GM20000 (cell line): ENCODE measurements at places on chromosomes 5 and 9.

GRCh38 chr9:94178927-94179326, 80.2 kb upstream of the ZNF169 start:
- peak; percentile 63 for DNase-seq

DNA sequence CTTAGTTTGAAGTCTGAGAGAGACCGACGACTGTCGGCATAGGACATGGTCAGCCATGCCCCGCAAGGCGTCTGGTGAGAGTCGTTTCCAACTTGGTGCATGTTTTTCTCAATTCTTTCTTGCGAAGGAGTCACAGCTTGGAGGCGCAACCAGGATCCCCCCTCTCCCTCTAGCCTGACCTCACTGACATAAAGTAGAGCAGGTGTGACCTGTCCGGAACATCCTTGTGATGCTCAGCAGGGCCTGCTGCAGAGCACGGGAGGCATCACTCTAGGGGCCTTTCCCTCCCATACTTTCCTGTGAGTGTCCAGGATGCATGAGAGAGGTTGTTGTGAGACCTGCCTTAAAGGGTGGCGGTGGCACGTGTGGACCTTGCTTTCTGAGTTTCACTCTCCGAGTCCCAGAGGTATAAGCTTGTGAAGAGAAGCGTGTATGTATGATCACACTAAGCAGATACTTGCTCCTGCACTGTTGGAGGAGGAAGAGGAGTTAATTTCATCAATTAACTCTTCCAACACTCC, 5.0 kb downstream of the TENT4A start:
- DNase-seq = no peak

DNA sequence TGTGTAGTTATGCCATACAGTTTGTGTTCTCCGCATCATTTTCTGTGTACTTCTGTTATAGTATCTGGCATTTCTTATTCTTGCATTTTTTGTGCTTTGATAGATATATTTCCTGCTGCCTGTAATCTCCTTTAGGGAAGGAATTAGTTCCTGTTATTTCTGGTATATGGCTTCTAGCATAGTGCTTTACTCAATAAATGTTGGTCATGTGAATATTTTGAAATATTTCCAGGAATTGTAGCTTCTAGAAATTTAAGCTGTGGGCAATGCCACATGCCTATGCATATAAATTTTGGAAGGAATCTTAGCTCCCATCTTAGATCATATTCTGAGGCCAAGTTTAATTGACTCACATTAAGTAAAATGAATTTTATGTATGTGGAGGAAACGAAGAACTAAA, 11.5 kb upstream of the PRRC1 start:
- DNase-seq = no peak

- no peak for DNase-seq
Observed at GRCh38 chr9:1956958-1957357, 58.2 kb upstream of the SMARCA2 start.

GRCh38 chr5:127919006-127919796, 164.4 kb upstream of the SLC12A2 start:
- DNase-seq = no peak

- DNase-seq = no peak
Observed at GRCh38 chr9:14889451-14889850, 20.8 kb downstream of the FREM1 start.
